ENCODE measurements at places on chromosomes 6 and 20. TPM values are rescaled to one million over a fixed set of nuclear protein-coding genes. Genes with fewer than 3 reads are reported as not detected.

The OR11A1 gene
- not detected for total RNA-seq

GRCh38 chr6:149888659-149889058 lies 9.3 kb downstream of the RAET1E start:
- no peak for DNase-seq

DNA sequence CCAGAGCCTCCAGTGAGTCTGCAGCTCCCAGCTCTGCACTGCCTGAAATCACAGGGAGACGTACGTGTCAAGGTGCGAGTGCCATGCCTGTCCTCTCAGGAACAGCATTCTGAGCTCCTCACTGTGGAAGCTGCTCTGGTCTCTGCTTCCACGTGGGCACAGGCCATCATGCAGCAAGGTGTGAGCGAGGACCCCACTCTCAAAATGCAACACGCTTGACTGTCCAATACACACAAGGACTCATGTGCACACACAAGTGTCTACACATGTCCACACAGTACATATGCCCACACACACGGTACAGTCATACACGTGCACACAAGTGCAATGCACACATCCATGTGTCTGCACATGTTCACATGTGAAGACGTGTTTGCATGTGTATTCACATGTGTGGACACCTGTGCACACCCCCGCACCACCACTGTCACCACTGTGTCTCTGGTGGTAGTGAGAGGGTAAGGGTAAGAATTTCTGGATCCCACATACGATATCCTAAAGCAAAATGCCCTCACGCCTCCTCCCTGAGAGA lies 260.5 kb downstream of the DLL1 start:
- no peak for DNase-seq

- no peak for DNase-seq
Measured at GRCh38 chr20:43736588-43737158, 9.9 kb upstream of the GTSF1L start.

- DNase-seq, result no peak
Measured at GRCh38 chr6:137486416-137486815, 7.8 kb downstream of the OLIG3 start.

DNA sequence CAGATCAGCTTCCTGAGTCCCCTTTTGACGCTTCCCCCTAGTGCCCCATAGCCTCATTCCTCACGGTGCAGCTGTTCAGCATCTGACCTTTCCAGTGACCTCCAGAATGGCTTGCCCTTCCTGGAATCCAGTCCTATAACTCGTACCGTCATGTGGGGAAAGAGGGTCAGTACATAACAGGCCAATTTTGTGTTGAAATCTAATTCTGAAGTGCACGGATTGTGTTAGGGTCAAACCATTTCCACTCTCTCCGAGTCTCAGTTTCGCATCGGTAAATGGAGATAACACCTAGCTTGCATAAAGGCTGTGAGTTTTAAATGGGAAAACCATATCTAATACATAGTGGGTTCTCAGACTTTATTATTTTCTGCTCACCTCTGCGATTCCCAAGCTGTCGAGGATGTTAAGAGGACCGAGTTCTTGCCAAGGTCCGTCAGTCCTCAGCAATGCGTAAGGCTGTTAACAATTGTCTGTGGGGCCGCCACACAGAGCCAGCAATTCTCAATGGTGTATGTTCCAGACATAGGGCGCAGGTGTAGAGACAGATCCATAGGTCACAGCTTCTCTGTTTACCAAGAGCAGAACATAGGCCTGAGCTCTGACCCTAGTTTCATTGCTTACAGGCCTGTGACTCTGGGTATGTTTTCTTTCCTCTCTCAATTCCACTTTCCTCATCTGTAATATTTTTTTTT lies 45.5 kb upstream of the CCR6 start:
- DNase-seq, result no peak

The OGFR gene
- total RNA-seq, result 41.3 TPM

DNA sequence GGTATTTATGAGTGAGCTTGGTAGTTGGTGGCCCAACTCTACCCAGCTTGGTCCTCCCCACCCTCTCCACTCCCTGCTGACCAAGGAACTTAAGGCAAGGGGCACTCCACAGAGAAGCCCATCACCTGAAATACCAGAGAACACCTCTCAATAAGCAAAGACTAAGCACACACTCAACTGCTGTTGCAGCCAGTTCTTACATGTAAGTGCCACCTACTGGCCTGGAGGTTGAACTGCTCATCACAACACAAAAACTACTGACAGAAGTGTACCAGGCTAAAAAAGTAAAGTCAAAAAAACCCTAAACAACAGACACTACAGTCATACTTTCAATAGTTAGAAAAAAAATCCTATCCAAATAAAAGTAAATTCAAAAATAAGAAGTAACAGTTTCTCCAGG lies 146.2 kb downstream of the FAM83B start:
- no peak for DNase-seq

- DNase-seq, result no peak
Measured at GRCh38 chr20:53337390-53338101, 256.1 kb downstream of the ZNF217 start.

The COL12A1 gene
- total RNA-seq, result not detected

GRCh38 chr6:4603856-4604369 lies 172.3 kb upstream of the CDYL start:
- DNase-seq, result no peak

The CCN6 gene
- total RNA-seq, result not detected

DNA sequence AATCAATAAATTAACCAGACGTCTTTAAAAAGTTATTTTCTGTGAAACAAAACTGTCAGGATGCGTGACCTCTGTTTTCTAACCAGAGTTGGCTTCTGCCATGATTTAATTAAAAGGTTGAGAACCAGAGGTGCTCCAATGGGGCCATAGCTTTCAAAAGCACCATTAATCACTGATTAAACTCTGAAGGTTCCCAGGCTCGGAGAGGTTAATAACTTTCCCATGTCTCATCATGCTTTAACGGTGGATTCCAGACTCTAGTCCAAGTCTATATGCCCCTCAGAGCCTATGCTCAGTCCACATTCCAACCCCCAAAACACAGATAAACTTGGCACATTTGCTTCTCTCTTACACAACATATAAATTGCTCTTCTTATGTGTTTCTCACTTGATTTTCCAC lies 95.5 kb downstream of the SNAP91 start:
- DNase-seq, result no peak

GRCh38 chr6:108945681-108946159 lies 97.5 kb downstream of the ARMC2 start:
- no peak for DNase-seq

The ZFP64 gene
- 7.5 TPM for total RNA-seq

GRCh38 chr6:63589952-63590411 lies 17.7 kb downstream of the LOC128125822 start:
- no peak for DNase-seq

The WFDC5 gene
- total RNA-seq, result not detected

GRCh38 chr6:78868116-78868515 lies 765 bp downstream of the IRAK1BP1 start:
- DNase-seq, result no peak

DNA sequence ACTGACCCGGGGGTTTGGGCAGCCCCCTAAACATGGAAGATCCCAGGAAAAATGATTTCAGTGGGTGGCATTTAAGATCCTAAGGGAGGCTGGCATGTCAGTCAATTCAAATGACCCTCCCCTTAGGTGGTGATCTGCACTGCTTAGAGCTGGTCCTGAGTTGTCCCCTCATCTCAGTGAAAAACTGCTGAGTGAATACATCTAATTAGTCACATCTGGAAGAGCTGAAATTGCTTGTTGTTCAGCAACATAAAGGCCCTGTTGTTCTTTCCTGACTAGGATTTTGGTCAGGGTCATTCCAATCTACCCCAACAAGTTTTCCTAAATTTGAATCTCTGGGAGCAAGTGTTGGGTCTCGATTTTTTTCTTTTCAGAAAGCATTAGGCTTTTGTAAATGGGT lies 126.4 kb downstream of the LCA5 start:
- no peak for DNase-seq

DNA sequence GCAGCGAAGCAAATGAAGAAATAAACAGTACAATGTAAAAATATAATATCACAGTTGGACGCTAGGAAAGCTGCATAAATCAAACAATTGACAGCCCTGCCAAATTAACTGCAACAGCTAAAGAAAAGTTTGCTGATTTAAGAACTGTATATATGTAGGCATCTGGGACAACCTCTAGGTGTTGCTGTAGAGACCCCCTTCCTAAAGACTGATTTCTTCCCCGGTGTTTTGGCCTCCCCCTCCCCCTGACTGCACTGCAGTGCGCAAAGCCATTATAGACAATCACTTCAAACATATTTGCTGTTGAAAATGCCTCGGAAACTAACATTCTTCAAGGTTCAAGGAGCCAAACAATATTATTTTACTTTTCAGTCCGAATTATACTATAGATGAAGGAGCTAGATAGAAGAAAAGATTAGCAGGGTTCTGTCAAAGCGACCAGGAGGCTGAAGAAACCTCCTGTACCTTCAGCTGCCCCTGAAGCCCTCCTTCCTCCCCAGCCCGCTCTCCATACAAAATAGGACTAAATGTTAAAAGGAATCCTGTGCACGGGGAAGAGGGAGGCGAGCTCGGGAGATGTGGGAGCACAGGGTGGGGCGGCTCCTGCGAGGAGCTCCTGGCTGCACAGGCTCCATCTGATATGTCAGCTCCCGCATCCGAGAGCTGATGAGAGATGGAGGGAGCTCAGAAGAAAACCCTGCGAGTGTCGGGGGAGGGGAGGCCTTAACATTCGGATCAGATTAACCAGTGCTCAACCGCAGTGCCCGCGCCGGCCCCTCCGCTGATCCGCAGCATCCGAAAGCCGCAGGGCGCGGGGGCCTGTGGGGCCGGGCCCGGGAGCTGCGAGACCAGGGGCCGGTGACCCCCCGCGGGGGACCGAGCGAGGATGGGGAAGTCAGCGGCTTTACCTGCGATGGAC lies 822 bp downstream of the ELOVL4 start:
- peak; percentile 19 for DNase-seq

The FAXC gene
- total RNA-seq, result not detected

DNA sequence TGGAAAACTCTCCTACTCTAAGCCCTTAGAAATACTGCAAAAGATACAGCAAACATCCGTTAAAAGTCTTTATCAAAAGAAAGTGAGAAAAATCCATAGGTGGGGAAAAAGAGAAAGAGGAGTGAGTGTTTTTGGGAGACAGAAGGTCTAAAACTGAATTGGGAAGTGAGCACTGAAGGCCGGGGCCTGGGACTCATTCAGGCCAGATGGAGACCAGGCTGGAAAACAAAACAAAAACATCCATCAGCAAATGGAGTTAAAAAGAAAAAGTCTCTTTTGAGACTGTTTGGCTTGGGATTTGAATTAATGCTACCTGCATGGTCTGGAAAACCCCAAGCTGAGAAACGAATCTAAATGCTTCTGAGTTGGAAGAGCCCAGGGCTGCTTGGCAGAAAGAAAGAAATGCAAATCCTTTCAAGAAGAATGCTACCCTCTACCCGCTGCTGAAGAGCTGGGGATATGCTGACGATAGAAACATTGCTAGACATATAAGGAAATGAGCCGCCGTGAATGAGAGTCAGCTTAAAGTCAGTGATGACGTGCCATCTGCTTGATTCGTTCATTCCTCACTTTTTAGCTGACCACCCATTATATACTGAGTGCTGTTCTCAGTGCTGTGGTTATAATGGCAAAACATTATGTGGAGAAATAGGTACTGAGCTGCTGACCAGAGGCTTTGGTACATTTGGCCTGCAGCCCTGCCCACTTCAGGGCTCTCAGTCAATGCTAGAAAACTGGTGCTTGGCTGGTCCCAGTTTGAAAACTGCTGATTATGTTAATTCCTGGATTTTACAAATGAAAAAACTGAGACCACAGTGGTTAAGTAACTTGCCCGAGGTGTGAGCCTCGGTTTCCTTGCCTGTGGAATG lies 28.0 kb upstream of the TULP4 start:
- DNase-seq, result no peak

DNA sequence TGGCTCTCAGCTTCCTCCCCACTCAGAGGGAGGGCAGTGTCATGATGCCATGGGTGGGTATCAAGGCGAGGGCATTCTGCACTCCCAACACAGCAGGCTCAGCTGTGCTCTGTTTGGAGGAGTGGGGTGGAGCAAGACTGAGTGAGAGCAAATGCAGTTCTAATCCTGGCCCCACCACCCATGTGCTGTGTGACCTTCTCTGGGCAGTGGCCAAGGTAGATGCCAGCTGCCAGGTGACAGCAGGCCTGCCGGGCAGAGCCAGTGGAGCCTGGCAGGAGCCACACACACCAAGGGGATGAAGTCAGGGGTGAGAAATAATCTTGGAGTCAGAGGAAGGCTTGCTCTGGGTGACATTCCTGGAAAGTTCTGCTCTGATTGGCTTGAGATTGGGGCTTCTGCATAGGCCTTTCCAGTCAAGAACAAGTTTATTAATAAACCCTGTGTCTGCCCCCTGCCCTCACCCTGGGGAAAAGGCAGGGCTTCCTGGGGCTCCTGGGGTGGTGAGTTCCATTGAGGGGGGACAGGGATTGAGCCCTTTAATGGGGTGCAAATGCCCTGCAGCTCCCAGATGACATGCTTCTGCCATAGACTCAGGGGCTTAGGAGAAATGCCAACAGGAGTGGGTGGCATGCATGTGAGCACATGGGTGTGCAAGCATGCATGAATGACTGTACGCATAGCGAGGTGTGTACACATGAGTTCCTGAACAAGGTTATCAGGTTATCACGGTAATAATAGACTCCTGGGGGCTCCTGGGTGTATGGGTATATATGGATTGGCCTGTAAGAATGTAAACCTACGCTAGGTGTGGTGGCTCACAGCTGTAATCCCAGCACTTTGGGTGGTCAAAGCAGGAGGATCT lies 134.2 kb downstream of the MRPL14 start:
- no peak for DNase-seq

The LAMA2 gene
- 2.2 TPM for total RNA-seq

The MAVS gene
- 21.1 TPM for total RNA-seq

- DNase-seq, result no peak
Measured at GRCh38 chr6:2834262-2834661, 7.4 kb downstream of the SERPINB1 start.

- no peak for DNase-seq
Measured at GRCh38 chr6:20071998-20072397, 140.3 kb downstream of the MBOAT1 start.

GRCh38 chr20:51196991-51197651 lies 174.2 kb upstream of the KCNG1 start:
- no peak for DNase-seq

DNA sequence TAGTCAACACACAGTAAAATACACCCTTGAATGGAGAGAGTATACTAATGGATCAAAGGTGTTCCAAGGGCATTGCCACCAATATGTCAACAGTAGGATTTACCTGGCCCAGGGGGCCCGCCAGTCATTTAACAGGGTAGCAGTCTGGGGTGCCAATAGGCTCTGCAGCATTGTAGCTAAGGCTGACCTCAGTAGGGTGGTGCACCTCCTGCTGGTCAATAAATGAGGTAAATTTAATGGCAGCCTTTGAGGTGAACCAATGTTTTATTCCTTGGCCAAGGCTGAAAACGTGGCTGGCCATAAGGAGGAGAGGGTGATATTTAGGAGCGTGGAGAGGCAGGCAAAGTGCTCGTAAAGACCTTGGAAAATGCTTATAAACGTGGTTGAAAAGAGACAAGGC lies 147.2 kb downstream of the RPS12 start:
- no peak for DNase-seq

- DNase-seq, result peak; percentile 13
Measured at GRCh38 chr6:118660218-118660569, 8.8 kb upstream of the CEP85L start.

All from T-helper 17 cell (primary cell).